ENCODE measurements at places on chromosomes 2 and 18. TPM values are rescaled to one million over a fixed set of nuclear protein-coding genes. Genes with fewer than 3 reads are reported as not detected.

WDR54 gene
- 33.4 TPM for total RNA-seq

NDC80 gene
- 10.9 TPM for total RNA-seq

TUBB8B gene
- not detected for total RNA-seq

GAL3ST2 gene
- not detected for total RNA-seq

MFSD6 gene
- 4.9 TPM for total RNA-seq

PKP4 gene
- total RNA-seq, result 32.2 TPM

CD8B gene
- not detected for total RNA-seq

SERPINB11 gene
- not detected for total RNA-seq

KLHL29 gene
- 4.7 TPM for total RNA-seq

PRSS56 gene
- total RNA-seq, result not detected

MEP1B gene
- not detected for total RNA-seq

ATP8B1 gene
- total RNA-seq, result 43.4 TPM

TRABD2A gene
- 5.7 TPM for total RNA-seq

NGEF gene
- not detected for total RNA-seq

CPLX4 gene
- not detected for total RNA-seq

SCN9A gene
- 8.3 TPM for total RNA-seq

TRIM54 gene
- total RNA-seq, result not detected

BMP10 gene
- total RNA-seq, result not detected

ALPI gene
- not detected for total RNA-seq

PROKR1 gene
- total RNA-seq, result 0.11 TPM

CTNNA2 gene
- total RNA-seq, result not detected

RESP18 gene
- not detected for total RNA-seq

STPG4 gene
- not detected for total RNA-seq

AP1S3 gene
- total RNA-seq, result 1.8 TPM

FAM237A gene
- total RNA-seq, result not detected

DCC gene
- not detected for total RNA-seq

GIGYF2 gene
- 69.0 TPM for total RNA-seq

MERTK gene
- under 0.01 TPM for total RNA-seq

ACTG2 gene
- total RNA-seq, result not detected

HOXD10 gene
- total RNA-seq, result 17.2 TPM

STAM2 gene
- 42.6 TPM for total RNA-seq
